ENCODE measurements at places on chromosomes 6 and 20. TPM values are rescaled to one million over a fixed set of nuclear protein-coding genes. Genes with fewer than 3 reads are reported as not detected.

Gene GFRA4
- not detected for total RNA-seq

Gene BANF2
- not detected for total RNA-seq

Gene ACTL10
- 2.3 TPM for total RNA-seq

Gene C6orf52
- total RNA-seq: not detected

Gene HLA-DQA2
- not detected for total RNA-seq

Gene STX16
- 17.6 TPM for total RNA-seq

Gene IER3
- 49.6 TPM for total RNA-seq

Gene TEAD3
- total RNA-seq: 23.6 TPM

Gene KHDRBS2
- total RNA-seq: not detected

Gene BPIFA2
- not detected for total RNA-seq

Gene ELMO2
- 32.3 TPM for total RNA-seq

Gene VIP
- not detected for total RNA-seq
